ENCODE measurements at places on chromosomes 1 and 21. TPM values are rescaled to one million over a fixed set of nuclear protein-coding genes. Genes with fewer than 3 reads are reported as not detected.

The PIK3R3 gene
- 10.9 TPM for total RNA-seq

The RAB25 gene
- total RNA-seq: not detected

The C1orf21 gene
- total RNA-seq: 28.1 TPM

The ASTN1 gene
- not detected for total RNA-seq

The KCNE2 gene
- not detected for total RNA-seq

The ITPKB gene
- total RNA-seq: 73.0 TPM

The OR6N1 gene
- not detected for total RNA-seq

The RNU1-3 gene
- total RNA-seq: under 0.01 TPM

The SERPINC1 gene
- 0.18 TPM for total RNA-seq

The RAP1GAP gene
- total RNA-seq: not detected

The CD55 gene
- 121 TPM for total RNA-seq

The MEX3A gene
- total RNA-seq: 11.6 TPM

The TAF13 gene
- 48.0 TPM for total RNA-seq

The RIMKLA gene
- not detected for total RNA-seq

The CFAP107 gene
- not detected for total RNA-seq

The EIF2D gene
- 39.8 TPM for total RNA-seq

The PROX1 gene
- total RNA-seq: 2.5 TPM

The HTR6 gene
- total RNA-seq: not detected

The DIRAS3 gene
- 7.9 TPM for total RNA-seq

The FCRL1 gene
- total RNA-seq: not detected

The GUCA2A gene
- not detected for total RNA-seq

The RGS8 gene
- not detected for total RNA-seq

The SMPDL3B gene
- total RNA-seq: 1.8 TPM

The ADAM15 gene
- 405 TPM for total RNA-seq

The CAPN8 gene
- not detected for total RNA-seq

The FCRL5 gene
- total RNA-seq: not detected

The BSND gene
- total RNA-seq: not detected

Measured in glomerular endothelial cell (primary cell).